ENCODE measurements at places on chromosomes 5 and 9.

DNA sequence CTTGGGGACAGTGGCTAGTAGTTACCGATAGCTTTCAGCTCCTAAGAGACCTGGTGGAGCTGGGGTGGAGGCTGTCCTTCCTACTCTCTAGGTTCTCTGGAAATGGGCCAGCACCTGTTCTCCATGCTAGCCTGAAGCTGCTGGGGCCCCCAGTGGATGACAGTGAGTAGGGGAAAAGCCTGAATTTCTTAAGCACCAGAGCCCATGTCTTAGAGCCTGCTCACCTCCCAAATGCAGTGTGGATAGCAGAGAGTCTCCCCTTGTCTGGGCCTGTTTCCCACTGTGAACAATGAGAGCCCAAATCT is 105.8 kb downstream of the DAB2IP start:
- no peak for DNase-seq

GRCh38 chr9:34457266-34458012 is 931 bp downstream of the FAM219A start:
- DNase-seq = peak; percentile 75

DNA sequence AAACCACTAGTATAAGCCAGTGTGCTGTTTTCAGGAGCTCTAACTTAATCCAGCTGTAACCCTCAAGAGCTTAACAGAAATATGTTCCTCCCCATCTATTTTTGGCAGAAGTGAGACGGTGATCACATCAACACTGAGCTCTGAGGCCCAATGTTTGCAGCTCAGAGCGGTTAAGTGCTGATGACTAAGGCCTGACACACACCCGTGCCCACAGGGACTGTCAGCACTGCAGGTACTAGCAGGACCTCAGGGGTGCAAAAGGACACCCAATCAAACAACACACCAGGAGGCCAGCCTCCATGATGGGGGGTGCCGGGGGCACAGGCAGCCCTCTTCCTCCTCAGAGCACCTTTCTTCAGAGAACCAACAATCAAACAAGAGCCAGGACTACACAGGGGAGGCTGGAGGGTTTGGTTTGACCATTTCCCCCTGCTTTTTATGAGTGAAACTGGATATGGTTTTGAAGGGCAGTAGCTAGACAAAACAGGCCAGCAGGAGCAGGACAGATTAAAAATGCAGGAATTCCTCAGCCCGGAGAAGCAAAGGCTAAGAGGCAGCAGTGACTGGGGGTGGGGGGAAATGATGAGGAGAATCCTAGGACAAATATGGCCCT is 61.3 kb downstream of the RAPGEF1 start:
- peak; percentile 97 for DNase-seq

- no peak for DNase-seq
Measured at GRCh38 chr5:72505016-72505415, 2.2 kb downstream of the ZNF366 start.

DNA sequence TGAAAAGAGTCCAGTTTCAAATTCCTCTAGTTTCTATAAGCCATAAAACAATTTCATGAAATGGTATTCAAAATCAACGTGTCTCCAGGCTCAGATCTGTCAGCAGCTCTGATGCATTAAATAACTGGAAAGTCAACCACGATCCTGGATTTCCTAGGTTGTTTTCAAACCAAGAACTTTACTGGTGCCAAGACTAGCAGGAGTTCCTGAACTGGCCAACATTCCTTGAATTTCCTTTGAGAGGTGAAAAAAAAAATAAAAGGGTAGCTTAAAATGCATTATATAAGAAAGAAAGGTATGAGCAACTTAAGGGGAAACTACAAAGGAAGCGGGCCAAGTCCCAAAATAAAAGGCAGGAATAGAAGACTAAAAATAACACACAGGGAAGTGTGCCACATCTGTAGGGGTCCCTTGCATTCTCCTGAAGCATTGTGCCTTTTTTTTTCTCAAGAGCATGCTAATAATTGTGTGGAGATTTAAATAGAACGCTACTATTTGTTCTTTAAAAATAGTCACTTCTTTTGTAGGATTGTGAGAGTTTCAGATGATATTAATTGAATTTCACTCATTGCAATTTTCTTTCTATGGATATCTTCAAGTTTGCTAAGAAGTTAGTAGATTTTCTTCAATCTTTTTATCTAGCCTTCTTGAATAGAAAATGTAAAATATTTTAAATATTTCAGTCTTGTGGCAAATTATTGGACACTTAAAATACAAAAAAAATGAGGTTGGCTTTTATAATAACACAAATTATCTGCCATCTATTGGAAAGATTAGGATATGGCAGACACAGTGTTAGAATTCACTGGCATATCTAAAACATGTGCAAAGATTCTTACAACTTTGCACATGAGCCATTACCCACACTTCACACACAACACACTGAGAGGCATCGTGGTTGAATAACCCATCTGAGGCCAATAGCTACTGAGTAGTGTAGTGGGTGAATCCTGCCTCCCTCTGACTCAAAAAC is 15.3 kb downstream of the ESM1 start:
- DNase-seq = peak; percentile 71

GRCh38 chr9:10204276-10204675 is 408.5 kb downstream of the PTPRD start:
- DNase-seq = no peak

DNA sequence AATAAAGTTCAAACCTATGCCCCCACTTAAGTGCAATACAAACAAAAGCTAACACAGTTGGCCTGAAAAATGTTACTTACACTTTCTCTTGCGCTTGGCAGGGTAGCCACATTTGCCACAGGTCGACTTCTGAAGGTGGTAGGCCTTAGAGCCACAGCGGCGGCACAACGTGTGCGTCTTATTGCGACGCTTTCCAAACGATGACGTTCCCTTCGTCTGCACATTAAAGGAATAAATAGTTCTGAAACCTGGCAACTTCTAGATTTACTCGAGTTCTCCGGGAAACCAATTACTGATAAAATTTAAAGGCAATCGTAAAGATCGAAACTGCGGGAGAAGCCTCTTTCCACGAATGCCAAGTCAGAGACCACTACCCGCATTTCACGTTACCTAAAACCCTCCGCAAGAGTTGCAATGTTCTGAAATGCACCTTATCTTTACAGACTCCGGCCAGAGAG is 602 bp downstream of the RPL37 start:
- no peak for DNase-seq

- DNase-seq = peak; percentile 68
Measured at GRCh38 chr9:95313010-95313498, 4.5 kb downstream of the FANCC start.

DNA sequence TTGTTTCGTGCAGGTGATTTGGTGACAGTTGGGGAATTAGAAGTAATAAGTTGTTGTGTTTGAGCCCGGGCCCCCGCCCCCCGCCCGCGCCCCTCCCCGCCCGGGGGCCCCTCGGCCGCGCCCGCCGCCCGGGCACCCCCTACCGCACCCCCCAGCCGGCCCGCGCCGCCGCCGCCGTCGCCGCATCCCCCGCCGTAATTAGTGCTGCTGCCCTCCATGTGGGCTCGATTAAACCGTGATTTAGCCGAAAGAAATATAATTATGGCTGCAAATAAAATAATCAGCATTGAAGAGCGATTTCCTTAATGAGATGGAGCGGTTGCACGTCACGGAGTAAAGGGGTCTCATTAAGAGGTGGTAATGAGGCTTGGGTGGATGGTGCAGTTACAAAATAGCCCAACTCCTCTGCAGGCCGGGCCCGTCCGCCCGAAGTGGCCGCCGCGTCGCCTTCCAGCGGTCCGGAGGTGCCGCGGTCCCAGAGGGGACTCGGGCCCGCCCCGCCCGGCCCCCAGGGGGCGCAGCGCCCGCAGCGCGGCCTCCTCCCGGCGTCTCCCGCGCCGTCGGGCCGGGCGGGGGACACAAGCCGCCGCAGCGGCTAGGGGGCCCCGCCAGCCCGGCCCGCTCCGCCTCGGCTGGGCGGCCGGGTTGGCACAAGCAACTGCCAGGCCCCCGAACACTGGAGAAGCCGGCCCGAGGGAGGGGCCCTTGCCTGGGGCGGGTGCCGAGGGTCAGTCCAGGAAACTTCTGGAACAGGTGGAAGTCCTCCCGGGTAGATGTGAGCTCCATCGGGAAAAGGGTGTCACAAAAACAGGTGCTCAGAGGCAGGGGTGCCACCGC is 6.9 kb upstream of the OTP start:
- no peak for DNase-seq

DNA sequence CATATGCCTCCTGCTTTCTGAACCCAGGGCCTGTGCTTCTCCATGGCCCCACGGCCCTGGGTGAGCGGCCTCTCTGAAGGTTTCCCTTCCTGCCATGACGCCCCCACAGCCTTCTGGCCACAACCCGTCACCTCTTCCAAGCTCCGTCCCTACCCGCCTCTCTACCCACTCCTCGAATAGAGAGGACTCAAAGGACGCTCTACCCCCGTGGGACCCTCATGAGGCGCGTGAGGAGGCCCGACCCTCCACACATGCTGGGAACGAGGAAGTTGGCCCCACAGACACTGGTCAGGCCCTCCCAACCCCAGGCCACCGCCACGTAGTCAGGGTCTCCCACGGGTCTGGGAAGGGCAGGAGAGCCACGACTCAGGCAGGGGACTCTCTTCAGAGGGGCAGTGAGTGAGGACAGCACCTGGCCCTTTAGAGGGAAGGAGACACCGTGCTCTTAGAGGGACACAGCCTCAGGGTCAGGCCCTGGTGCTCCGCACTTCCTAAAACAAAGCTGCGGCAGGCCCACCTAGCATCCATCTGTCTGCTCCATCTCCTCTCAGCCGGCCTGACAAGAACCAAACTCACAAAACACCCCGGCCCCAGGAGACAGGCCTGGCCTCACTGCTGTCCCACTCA is 5.3 kb downstream of the BRD3 start:
- DNase-seq = no peak

DNA sequence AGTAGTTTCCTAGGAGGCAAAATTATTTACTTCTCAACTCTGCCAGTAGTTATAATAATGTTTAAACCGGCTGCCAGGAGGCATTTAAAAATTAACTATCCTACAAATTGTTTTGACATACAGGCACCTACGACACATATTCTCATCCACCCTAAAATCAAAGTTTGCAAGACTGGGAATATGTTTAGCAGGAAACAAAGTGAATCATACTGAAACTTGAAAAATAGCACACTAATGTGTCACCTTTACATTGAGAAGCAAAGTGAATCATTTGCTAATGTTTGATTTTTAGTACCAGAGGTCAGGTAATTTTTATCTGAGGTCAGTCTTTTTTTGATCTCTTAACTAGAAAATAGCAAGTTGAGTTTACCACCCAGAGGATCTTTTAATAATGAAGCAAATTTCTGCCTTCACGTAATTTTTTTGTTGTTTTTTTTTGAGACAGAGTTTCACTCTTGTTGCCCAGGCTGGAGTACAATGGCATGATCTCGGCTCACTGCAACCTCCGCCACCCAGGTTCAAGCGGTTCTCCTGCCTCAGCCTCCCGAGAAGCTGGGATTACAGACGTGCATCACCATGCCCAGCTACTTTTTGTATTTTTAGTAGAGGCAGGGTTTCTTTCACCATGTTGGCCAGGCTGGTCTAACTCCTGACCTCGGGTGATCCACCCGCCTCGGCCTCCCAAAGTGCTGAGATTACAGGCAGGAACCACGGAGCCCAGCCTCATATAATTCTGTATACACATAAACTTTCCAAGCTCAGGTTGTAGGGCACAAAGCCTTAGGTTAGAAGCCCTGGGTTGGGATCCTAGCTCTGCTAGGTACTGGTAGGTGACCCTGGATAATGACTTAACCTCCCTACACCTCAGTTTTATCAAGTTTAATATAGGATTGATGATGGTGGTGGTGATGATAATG is 124.3 kb downstream of the UGCG start:
- peak; percentile 68 for DNase-seq

DNA sequence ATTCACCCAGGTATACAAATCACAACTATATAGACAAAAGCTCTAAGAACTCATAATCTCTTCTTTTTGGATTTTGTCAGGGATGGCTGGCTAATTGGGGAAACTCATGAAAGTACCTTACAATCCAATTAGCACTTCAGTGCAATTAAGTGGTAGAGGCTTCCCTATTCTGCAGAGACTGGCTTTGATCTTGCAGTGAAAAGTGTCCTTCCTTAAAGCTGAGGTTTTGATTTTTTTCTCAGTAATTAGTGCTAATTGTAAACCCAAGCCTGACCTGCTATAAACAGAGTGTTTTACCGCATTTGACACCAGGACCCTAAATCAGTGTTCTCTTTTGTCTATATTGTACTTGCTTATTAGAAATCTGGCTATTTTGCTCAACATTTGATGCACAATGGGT is 294.0 kb upstream of the EFNA5 start:
- DNase-seq = no peak

DNA sequence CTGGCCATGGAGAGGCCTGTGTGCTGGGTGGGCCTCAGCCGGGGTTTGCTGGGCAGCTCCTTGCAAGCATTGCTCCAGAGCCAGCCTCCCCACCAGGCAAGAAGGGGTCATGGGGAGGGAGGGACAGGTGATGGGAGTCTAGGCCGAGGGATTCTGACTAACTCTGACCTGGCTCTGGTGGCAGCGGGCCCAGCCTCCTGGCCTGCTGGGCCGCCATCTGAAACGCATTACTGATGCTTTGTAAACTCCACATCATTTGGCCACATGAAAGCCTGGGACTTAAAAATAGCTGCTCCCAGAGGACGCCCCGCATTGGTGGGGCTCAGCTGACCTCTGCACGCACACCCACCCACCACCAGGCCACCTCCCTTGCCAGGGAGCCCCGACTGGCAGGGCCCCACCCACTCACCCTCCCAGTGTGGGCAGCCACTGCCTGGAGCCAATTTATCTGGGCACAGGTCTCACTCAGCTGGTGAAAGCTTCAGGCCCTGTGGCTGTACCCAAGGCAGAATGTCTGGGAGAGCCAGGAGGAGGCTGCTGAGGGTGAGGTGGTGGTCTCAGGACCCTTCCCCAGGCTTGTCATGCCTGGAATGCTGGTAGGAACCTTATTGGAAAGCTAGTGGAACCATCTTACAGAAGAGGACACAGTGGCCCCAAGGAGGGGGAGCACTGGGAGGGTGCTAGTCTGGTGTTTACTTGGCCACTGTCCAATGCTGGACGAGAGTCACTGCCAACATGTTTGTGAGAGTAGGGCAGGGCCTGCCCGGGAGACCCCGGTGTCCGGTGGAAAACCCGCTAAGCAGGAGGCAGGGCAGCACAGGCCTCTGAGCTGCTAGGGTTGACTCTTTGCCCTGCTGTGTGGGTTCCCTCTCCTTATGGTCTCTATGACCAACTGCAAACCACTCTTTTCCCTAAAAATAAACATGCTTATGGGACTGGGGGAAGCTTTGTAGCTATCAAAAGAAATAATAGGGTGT is 10.8 kb downstream of the TCF7 start:
- peak; percentile 92 for DNase-seq

DNA sequence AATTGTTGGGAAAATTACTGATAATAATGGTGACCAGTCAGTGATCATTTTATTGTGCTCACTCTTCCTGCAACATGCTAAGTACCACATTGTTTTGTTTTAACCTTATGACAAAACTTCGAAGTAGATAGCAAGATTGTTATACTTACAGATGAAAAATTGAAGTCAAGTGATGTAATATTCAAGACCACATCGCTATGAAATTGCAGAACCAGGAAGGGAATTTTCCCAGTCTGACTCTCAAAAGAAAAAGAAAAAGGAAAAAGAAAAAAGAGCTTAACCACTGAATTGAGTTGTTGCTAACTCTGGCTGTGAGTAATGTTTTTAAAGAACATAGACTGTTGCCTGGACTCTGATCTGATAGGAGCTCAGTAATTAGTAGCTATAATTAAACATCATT is 170.6 kb upstream of the HAPLN1 start:
- peak; percentile 40 for DNase-seq

GRCh38 chr9:35028341-35028740 is 38.8 kb downstream of the DNAJB5 start:
- DNase-seq = no peak
